Cerebellum (tissue), 4 donors: ENCODE measurements at places on chromosomes 2 and 18. TPM values are rescaled to one million over a fixed set of nuclear protein-coding genes. Genes with fewer than 3 reads are reported as not detected.

DNA sequence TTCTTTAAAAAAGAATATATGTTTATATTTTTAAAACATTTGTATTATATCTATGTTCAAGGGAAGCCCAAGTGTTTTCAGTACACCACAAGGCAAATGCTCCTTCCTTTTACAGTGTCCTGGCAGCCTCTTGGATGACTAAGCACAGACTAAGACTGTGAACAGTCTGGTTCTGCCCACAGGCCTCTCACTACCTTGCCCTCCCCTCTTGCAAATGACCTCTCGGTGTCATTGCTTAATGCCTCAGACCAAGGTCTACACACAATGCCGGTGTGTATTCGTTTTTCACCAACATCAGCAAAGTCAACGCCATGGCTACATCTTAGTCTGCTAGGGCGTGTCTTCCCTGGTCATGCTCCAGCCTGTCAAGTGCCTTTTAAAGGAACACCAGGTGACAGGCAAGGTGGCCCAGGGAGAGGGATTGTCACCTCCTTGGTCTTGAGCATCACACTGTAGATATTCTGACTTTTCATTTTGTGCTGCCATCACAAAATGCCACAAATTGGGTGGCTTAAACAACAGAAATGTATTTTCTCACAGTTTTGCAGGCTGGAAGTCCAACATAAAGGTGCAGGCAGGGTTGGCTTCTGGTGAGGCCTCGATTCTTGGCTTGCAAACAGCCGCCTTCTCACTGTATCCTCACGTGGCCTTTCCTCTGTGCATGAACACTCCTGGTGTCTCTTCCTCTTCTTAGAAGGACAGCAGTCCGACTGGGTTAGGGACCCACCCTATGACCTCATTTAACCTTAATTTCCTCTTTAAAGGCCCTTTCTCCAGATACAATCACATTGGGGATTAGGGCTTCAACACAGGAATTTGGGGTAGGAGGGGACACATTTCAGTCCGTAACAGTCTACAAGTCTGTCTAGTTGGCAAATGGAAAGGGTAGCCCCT is 266.5 kb downstream of the KLHL29 start:
- no peak for DNase-seq

GRCh38 chr18:11831921-11832320 is 19.3 kb upstream of the CHMP1B start:
- DNase-seq = no peak

- no peak for DNase-seq
Observed at GRCh38 chr18:63207143-63207790, 112.3 kb downstream of the BCL2 start.

ITGB6 gene
- total RNA-seq = 0.27 TPM

GRCh38 chr2:100151310-100151709 is 8.9 kb upstream of the AFF3 start:
- DNase-seq = no peak

GRCh38 chr2:176704282-176704858 is 435.1 kb downstream of the MTX2 start:
- DNase-seq = no peak

DNA sequence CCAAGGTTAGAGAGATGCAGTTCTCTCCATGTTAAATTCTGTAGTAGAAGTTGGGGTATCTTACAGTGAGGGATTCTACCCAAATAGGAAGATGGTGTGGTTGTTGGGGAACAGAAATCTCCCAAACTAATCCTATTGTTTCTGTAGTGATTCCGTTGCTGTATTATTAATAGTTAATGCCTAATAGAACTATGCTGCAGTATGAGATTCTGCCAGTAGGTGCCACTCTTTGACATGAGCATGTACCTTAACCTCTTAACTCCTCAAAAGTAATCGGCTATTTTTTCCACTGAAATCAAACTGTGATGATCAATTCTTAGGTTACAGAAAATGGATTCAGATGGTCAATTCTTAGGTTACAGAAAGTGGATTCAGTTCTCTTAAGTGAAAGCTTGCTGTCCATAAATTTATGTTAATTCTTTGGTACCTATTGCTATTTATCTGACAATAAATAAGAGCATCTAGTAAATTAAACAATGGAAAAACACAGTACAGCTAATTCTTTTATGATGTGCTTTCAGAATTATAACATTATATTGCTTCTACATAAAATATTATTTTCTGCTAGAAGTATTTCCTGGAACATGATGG is 97.9 kb upstream of the DLX2 start:
- no peak for DNase-seq

- no peak for DNase-seq
Observed at GRCh38 chr2:96353606-96354101, 18.1 kb downstream of the NCAPH start.

GRCh38 chr2:190696792-190697398 is 48.0 kb downstream of the NAB1 start:
- no peak for DNase-seq

DNA sequence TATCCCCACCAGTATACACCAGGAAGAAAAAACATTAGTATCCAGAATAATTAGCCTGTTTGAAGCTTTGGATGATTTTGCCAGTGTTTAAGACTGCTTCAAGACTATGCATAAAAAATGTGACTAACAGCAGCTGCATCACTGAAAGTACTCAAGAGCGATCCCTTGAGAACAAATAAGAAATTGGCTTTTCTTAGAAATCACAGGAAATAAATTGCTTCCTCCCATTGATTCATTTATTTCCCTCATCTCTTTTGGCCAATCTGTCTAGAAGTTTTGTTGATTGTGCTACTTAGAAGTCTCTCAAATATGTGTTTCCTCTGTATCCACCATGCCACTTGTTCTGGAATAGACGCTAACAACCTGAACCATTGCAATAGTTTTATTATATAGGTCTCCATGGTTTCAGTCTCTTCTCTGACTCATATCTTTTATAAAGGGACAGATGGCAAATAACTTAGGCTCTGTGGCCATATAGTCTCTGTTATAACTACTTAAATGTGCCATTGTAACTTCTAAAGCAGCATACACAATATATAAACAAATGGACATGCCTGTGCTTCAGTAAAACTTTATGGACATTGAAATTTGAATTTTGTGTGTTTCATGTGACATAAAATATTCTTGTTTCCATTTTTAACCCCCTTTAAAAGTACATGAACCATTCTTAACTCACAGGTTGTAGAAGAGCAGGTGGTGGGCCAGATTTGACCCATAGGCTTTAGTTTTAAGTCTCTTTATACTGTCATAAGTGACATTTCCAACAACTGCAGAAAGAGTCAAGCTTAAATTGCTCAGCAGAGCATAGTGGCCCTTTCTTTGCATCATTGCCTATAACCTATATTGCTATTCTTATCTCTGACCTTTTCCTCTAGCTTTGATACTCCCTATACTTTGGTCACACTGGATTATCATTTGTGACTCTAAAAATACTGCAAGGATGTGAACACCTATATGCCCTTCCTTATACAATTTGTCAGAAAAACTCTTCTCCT is 123.9 kb downstream of the MC4R start:
- no peak for DNase-seq

GRCh38 chr2:218962859-218963492 is 3.5 kb downstream of the CDK5R2 start:
- peak; percentile 98 for DNase-seq

DNA sequence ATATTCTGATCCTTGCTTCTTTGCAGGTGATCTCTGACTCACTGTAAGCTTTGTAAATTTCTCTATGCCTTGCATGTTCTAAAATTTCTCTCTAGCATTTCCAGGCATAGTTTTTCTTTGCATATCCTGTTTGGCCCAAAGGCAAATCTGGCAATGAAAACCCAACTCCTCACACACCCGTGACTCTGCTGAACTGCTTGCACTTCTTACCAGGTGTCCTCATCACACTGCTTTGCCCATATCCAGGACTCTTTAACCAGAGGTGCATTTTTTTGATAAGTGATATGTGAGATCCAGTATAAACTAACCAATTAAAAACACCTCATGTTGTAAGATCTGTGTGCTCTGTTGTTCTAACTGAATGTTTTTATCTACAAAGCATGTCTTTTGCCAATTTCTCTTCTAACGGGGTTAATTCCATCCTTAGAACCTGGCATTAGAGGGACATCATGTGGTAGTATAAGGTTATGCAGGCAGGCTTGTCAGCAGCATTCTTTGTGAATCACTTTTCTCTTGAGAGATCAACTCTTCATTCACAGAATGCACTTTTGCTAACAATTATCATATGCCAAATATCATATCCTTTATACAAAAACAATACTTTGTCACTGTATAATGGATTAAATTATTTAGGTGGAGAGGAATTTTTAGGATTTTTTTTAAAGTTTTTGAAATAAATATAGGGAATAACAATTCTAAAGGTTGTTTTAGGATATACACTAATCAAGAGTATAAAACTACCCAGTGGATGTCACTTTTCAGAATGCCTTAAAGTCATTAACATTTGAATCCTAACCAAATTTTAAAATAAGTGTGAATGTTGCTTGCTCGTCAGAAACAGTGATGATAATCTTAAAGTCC is 20.8 kb upstream of the TMX3 start:
- peak; percentile 62 for DNase-seq

DNA sequence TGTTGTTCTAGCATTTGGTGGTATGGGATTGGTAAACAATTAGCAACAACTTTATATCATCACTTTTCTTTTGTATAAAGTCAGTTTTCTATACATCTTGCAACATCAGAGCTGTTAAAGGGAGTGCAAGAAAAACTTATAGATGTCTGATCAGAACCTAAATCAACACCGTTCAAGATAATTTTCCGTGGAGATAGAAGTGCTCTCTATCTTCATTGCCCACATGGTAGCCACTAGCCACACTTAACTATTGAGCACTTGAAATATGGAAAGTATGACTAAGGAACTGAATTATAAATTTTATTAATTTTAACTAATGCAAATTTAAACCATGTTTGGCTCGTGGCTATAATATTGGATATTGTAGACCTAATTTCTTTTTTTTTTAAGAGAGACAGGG is 5.2 kb downstream of the TTC27 start:
- no peak for DNase-seq

HOXD10 gene
- total RNA-seq = not detected

ARHGAP15 gene
- 2.9 TPM for total RNA-seq

PRSS56 gene
- total RNA-seq = 0.18 TPM

GRCh38 chr2:64288321-64289193 is 144.3 kb upstream of the PELI1 start:
- no peak for DNase-seq

GRCh38 chr2:232146294-232146693 is 184.8 kb downstream of the DIS3L2 start:
- no peak for DNase-seq

IL1RL2 gene
- 0.73 TPM for total RNA-seq

GRCh38 chr2:64939332-64939917 is 49.8 kb upstream of the SLC1A4 start:
- DNase-seq = no peak
